ENCODE measurements at places on chromosomes 7 and 10. TPM values are rescaled to one million over a fixed set of nuclear protein-coding genes. Genes with fewer than 3 reads are reported as not detected.

DNA sequence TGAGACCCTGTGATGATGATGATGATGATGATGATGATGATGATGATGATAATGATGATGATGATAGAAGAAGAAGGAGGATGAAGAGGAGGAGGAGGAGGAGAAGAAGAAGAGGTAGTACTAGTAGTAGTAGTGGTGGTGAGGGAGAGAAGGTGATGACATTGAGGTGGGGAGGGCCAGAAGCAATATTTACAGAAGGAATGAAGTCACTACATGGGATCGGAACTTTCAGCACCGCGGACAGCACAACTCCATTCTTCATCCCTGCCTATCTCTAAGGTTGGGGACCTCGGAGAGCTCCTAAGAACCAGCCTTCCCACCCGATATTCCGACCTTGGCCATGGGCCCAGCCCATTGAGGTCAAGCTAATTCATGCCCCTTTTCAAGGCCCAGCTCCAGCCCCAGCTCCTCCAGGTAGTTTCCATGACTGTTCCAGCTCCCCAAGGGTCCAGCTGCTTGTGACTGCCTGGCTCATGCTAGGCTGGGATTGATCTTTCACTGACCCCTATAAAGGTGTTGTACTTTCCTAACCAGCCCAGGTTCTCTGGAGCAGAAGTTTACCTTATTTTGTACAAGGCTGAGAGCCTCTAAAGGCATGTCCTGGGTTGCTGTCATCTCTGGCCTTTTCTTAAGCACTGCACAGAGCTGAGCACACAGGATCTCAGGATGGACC lies 10.3 kb downstream of the CRHR2 start:
- H3K27ac ChIP-seq, result no peak overlapping the region
- H3K4me3 ChIP-seq, result no peak overlapping the region
- H3K4me1 ChIP-seq, result no peaks in the 10 kb centered on the region

- H3K4me3 ChIP-seq, result no peak overlapping the region
- no peaks in the 10 kb centered on the region for H3K4me1 ChIP-seq
- peaks cover 9% of the 10 kb centered on the region for H3K36me3 ChIP-seq
- no peak for DNase-seq
- H3K27ac ChIP-seq, result no peak overlapping the region
- H3K27me3 ChIP-seq, result no peaks in the 10 kb centered on the region
Measured at GRCh38 chr7:144761493-144761892, 74.4 kb downstream of the TPK1 start.

- no peaks in the 10 kb centered on the region for H3K27me3 ChIP-seq
- no peaks in the 10 kb centered on the region for H3K36me3 ChIP-seq
- DNase-seq, result no peak
- H3K27ac ChIP-seq, result no peak within 1 kb of the TSS
- no peak within 1 kb of the TSS for H3K4me3 ChIP-seq
Measured at GRCh38 chr10:17951868-17952371, at the start of gene SLC39A12. SLC39A12 (plus strand) TSS chr10:17951918; CDS start chr10:17953277, 1,359 bp downstream.

LIPN gene
- total RNA-seq, result not detected

GHITM gene
- total RNA-seq, result 124 TPM

ASZ1 gene
- total RNA-seq, result not detected

DNA sequence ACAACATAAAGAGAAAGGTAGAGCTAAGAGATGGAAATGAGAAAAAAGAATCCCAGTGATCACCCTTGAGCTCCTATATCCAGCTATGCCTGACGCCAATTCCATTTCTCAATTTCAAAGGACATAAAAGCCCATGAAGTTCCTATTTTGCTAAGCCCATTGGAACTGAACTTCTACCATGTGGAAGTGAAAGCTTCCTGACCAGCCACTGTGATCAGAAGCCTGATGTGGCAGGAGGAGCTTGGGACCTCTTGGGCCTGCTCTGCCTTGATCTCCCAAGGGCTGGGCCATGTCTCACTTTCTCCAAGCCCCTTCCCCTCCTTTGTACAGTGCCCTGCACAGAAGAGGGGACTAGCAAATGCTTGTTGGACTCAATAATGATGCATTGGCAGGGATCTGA lies 52.7 kb downstream of the PRLHR start:
- H3K4me1 ChIP-seq, result no peaks in the 10 kb centered on the region
- H3K27ac ChIP-seq, result no peak overlapping the region
- DNase-seq, result no peak

GRCh38 chr10:61958311-61958710 lies 56.8 kb downstream of the ARID5B start:
- H3K4me1 ChIP-seq, result peaks cover 70% of the 10 kb centered on the region
- H3K4me3 ChIP-seq, result no peak overlapping the region
- peaks cover 62% of the 10 kb centered on the region for H3K36me3 ChIP-seq
- no peaks in the 10 kb centered on the region for H3K27me3 ChIP-seq

- H3K4me3 ChIP-seq, result no peak overlapping the region
- H3K27me3 ChIP-seq, result peaks cover 16% of the 10 kb centered on the region
- peaks cover 3% of the 10 kb centered on the region for H3K36me3 ChIP-seq
- H3K27ac ChIP-seq, result no peak overlapping the region
Measured at GRCh38 chr10:132783940-132784865, 1.7 kb downstream of the NKX6-2 start.

GRCh38 chr10:1454428-1454827 lies 282.9 kb downstream of the ADARB2 start:
- no peaks in the 10 kb centered on the region for H3K36me3 ChIP-seq
- peaks cover 8% of the 10 kb centered on the region for H3K4me1 ChIP-seq
- H3K27ac ChIP-seq, result no peak overlapping the region
- no peak for DNase-seq

- H3K27ac ChIP-seq, result peak overlapping the region; percentile 98
- peaks cover 52% of the 10 kb centered on the region for H3K4me1 ChIP-seq
- peaks cover 78% of the 10 kb centered on the region for H3K36me3 ChIP-seq
- H3K27me3 ChIP-seq, result no peaks in the 10 kb centered on the region
- peak; percentile 68 for DNase-seq
Measured at GRCh38 chr10:3782451-3783315, 2.3 kb downstream of the KLF6 start.

- peaks cover 15% of the 10 kb centered on the region for H3K36me3 ChIP-seq
- no peak for DNase-seq
- H3K27me3 ChIP-seq, result no peaks in the 10 kb centered on the region
Measured at GRCh38 chr7:4713183-4713784, 31.2 kb downstream of the FOXK1 start.

DNA sequence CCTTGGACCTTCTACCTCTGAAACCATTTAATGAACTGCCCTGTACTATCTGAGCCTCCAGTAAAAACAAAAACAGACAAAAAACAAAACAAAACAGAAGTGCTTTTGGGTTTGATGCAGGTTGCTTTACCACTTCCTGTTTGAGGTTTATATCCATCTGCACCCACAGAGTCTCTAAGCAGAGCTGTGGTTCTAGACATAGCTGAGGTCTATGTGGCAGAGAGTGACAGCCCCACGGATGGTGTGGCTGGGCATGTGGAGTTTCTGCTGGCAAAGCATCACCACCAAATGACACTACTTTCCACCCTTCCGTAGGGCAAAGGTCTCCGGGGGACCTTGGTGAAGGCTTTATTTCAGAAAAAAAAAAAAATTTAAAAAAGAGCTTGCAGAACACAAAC lies 754.2 kb downstream of the GRID1 start:
- H3K36me3 ChIP-seq, result no peaks in the 10 kb centered on the region
- H3K4me3 ChIP-seq, result peak overlapping the region; percentile 10
- DNase-seq, result peak; percentile 70
- H3K27me3 ChIP-seq, result peaks cover 18% of the 10 kb centered on the region

DNA sequence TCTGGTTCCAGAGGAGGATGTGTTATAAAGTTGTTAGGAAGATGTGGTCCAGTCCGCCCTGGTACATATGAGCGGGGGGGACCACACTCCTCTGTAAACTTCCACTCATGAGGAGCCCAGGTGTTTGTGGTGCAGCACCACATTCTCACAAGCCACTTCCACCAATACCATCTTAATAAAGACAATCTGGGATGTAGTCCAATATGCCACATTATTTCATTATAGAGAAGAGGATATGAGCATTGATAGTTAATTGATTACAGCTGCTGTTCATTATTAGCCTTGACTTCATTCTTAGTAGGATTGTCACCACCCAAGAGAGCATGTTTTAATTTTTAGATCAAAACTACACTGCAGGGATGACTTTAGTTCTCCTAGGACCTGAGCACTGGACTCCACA lies 40.5 kb downstream of the ERCC6 start:
- peaks cover 17% of the 10 kb centered on the region for H3K4me1 ChIP-seq
- DNase-seq, result no peak
- H3K36me3 ChIP-seq, result peaks cover 19% of the 10 kb centered on the region
- H3K4me3 ChIP-seq, result no peak overlapping the region

DNA sequence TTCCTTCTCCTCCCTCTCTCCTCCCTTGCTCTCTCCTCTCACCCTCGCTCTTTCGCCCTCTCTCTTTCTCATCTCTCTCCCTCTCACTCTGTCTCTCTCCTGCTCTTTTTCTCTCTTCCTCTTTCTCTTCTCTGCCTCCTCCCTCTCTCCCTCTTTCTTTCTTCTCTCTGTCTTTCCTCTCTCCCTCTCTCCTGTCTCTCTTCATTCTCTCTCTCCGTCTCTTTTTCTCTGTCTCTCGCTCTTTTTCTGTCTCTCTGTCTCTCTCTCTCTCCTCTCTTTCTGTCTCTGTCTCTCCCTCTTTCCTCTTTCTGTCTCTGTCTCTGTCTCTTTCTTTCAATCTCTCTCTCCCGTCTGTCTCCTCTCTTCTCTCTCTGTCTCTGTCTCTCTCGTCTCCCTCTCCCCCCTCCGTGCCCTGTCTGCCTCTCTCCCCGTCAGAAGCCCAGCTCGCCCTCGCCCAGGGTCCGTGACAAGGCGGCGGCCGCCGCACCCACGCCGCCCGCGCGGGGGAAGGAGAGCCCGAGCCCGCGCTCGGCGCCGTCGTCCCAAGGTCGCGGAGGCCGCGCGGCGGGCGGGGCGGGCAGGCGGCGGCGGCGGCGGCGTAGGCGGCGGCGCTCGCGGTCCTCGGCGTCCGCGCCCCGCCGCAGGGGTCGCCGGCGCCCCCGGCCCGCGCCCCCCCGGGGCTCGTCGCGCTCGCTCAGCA lies 21.3 kb upstream of the HSPB1 start:
- no peaks in the 10 kb centered on the region for H3K36me3 ChIP-seq
- H3K4me1 ChIP-seq, result peaks cover 13% of the 10 kb centered on the region
- DNase-seq, result no peak
- peak overlapping the region; percentile 30 for H3K4me3 ChIP-seq
- H3K27me3 ChIP-seq, result peaks cover 54% of the 10 kb centered on the region

- H3K27ac ChIP-seq, result no peak overlapping the region
- DNase-seq, result no peak
- H3K4me1 ChIP-seq, result peaks cover under 1% of the 10 kb centered on the region
- H3K4me3 ChIP-seq, result no peak overlapping the region
Measured at GRCh38 chr7:150871601-150872000, 19.3 kb downstream of the AOC1 start.

NKX2-3 gene
- total RNA-seq, result not detected

DNA sequence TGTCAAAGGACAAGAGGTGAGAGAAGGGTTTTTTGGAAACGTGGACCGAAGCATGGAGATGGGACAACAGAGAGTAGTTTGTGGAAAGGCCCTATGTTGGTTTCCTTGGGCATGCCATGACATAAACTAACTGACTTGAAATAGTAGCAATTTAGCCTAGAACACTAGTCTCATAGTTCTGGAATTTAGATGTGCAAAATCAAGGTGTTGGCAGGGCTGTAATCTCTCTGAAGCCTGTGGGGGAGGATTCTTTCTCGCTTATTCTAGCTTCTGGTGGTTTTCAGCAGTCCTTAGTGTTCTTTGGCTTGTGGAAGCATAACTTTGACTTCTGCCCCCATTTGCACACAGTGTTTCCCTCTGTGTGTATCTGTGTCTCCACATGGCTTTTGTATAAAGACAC lies 283.4 kb downstream of the GFRA1 start:
- H3K36me3 ChIP-seq, result no peaks in the 10 kb centered on the region
- H3K27me3 ChIP-seq, result no peaks in the 10 kb centered on the region
- H3K4me1 ChIP-seq, result no peaks in the 10 kb centered on the region
- no peak overlapping the region for H3K4me3 ChIP-seq
- DNase-seq, result no peak

DNA sequence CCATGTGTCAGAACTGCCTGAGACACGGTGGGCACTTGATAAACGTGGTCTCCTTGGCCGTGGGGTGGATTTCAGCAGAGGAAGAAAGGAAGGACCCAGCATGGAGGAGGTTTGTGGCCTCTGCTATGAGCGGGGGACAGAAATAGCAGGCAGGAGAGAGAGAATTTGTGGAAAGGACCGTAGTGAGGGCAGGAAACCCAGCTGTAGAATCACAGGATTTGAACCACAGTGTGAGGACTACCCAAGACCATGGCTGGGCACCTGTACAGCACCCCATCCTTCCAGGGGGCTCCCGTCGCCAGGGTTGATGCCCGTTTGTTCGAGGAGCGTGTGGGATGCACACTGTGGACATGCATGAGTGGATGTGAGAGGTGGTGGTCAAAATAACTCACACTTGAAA lies 183.4 kb downstream of the PTPN20 start:
- H3K27ac ChIP-seq, result no peak overlapping the region
- H3K4me3 ChIP-seq, result no peak overlapping the region

DNA sequence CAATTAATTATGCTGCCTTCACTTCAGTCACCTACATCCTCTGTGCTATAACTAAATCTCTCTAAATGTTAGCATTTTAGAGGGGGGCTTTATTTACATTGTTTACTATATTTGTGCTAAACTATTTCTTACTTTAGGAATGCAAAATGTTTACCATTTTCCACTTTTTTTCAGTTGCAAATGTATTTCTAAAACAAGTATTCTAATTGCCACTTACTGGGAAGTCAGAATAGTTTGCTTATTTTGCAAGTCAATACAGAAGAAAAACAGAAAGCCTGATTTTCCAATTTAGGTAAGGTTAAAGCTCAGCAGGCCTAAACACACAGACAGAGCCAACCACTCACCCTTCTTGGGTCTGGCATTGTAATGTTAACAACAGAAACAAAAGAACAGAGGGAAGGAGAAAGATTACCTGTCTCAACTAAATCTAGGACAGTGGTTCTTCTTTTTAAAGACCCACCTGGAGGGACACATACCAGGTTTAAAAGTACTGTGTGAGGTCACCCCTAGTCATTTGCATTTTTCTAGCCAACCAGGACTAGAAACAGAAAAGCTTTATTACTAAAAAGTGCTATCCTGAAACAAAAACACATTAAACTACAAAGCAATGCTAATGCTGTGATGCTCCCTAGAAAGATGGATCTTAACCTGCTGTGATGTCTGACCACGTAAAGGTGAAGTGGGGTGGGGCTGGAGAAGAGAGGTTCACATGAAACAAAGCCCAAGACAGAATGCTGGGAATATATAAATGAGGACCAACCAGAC lies 178.2 kb downstream of the SLC25A13 start:
- no peaks in the 10 kb centered on the region for H3K27me3 ChIP-seq
- no peaks in the 10 kb centered on the region for H3K4me1 ChIP-seq
- no peak for DNase-seq
- H3K27ac ChIP-seq, result no peak overlapping the region

- no peak overlapping the region for H3K4me3 ChIP-seq
- no peaks in the 10 kb centered on the region for H3K4me1 ChIP-seq
- no peaks in the 10 kb centered on the region for H3K27me3 ChIP-seq
- no peak for DNase-seq
- no peaks in the 10 kb centered on the region for H3K36me3 ChIP-seq
- no peak overlapping the region for H3K27ac ChIP-seq
Measured at GRCh38 chr7:117218700-117219099, 104.2 kb downstream of the WNT2 start.

GRCh38 chr10:87878664-87879459 lies 15.4 kb downstream of the PTEN start:
- no peak overlapping the region for H3K4me3 ChIP-seq
- DNase-seq, result no peak
- H3K4me1 ChIP-seq, result peaks cover 21% of the 10 kb centered on the region

GRCh38 chr7:95608359-95609173 lies 12.2 kb upstream of the PDK4 start:
- no peak overlapping the region for H3K27ac ChIP-seq
- H3K36me3 ChIP-seq, result no peaks in the 10 kb centered on the region
- H3K4me3 ChIP-seq, result no peak overlapping the region
